ENCODE measurements at places on chromosomes 6 and 20.

- DNase-seq: no peak
These were observed 114.8 kb downstream of the RPS12 start for GRCh38 chr6:132929141-132929540.

DNA sequence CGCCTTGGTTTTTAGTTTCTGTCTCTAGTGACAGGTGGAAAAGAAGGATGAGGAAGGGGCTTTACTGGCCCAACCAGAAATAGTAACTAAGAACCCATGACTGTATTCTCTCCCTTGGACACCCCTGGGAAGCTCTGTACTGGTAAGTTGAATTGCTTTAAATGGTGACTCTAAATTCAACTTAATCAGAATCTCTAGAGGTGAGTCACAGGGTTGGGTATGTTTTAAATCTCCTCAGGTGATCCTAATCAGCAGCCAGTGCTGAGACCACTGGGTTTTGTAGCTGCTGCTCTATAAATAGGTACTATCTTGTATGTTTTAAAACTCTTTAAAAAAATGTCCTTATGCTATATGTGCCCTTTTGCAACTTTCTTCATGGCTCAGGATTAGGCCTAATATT lies 314.0 kb upstream of the ECI2 start:
- DNase-seq: no peak

GRCh38 chr20:46483879-46484278 lies 29.5 kb downstream of the ZNF334 start:
- DNase-seq: no peak

DNA sequence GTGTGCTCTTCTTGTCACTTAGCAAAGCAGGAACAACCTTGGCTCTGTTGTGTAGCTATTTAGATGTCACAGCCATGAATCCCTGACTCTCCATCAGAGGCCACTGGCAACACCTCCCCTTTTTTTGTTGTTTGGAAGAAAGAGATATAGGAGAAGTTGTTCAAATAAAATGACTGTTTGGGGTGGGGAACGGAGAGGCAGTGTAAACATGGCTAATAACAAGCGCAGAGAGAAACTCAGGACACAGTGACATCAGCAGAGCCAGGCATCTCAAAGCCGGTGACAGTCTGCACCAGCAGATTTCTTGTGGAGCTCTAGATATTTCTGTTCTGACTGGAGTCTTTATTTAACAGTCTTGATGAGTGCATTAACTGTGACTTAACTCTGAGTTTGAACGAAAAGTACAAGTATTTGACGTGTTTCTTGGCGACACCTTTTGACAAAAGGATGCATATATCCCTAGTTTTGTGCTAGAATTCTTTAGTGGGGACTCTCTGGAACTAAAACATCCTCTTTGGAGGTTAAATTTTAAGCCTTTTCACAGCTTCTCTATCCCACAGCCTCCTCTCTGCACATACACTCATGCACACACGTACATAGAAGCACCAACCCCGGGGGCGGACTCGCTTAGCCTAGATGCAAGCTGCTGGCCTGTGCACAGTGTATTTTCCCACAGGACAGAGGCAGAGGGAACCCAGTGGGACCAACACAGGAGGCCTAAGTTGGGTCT lies 53.8 kb downstream of the ADAT2 start:
- no peak for DNase-seq

GRCh38 chr20:39269493-39270217 lies 307.5 kb downstream of the DHX35 start:
- DNase-seq: no peak

GRCh38 chr6:109411034-109411433 lies 28.8 kb upstream of the CD164 start:
- no peak for DNase-seq

DNA sequence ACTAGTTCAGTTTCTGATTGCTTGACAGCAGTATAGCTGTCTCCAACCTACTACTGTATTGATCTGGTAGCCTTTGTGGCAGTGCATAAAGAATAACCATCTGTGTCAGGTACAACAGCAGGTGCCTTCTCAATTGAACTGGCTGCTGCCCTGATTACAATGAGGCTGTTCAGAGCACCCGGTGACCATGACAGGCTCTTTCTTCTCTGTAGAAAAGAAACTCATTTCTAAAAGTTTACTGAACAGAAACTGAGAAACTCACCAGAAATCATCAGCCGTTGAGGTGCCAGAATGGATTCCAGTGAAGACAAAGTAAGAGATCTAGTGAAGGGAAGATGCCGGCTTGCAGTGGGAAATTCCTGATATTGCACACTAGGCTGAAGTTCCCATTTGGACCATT lies 954.4 kb downstream of the PHF3 start:
- DNase-seq: no peak

DNA sequence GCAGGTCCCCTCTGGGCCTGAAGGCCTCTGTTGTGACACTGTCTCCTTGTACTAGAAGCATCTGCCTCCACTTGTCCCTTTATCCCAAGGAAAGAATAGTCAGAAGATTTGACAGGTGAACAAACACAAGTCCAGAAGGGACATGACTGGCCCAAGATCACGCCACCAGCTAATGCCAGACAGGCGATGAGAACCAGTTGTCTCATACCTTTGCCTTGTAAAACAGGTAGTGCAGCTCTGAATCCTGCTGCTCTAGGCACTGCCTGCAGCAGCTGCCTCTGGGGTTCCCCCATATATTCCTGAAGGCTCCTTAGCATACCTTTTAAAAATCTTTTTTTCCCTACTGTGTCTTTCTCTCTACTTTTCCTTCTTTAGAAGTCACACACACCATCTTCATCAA lies 25.0 kb downstream of the SCAND1 start:
- no peak for DNase-seq

- peak; percentile 63 for DNase-seq
These were observed 1.5 kb upstream of the ARFGEF2 start for GRCh38 chr20:48919882-48920526.

GRCh38 chr6:152981219-152981618 lies 1.6 kb downstream of the FBXO5 start:
- no peak for DNase-seq

- DNase-seq: no peak
These were observed 117.0 kb downstream of the BMP5 start for GRCh38 chr6:55758156-55758937.

GRCh38 chr6:155301867-155302266 lies 12.4 kb downstream of the TFB1M start:
- DNase-seq: no peak

DNA sequence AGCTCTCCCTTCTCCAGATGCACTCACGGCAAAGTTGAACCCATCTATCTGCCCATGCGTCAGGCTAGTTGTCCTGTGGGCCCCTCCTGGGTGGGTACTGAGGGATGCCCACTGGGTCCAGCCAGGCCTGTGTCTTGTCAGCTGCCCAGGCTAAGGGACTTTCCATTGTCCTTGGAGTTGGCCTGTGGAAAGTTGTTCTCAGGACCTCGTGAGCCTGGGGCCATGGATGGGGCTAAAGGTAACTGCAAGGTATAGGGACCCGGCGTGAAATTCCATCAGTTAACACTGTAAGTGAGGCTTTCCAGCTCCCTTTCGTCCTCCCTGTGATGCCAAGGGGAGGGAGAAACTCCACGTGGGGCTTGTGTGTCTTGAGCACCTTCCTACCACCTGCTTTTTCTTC lies 126.5 kb downstream of the CEBPB start:
- DNase-seq: no peak

GRCh38 chr20:49482621-49483017 lies at the start of gene KCNB1:
KCNB1 (minus strand) TSS chr20:49482668; CDS start chr20:49482480, 188 bp downstream.
- no peak for DNase-seq

DNA sequence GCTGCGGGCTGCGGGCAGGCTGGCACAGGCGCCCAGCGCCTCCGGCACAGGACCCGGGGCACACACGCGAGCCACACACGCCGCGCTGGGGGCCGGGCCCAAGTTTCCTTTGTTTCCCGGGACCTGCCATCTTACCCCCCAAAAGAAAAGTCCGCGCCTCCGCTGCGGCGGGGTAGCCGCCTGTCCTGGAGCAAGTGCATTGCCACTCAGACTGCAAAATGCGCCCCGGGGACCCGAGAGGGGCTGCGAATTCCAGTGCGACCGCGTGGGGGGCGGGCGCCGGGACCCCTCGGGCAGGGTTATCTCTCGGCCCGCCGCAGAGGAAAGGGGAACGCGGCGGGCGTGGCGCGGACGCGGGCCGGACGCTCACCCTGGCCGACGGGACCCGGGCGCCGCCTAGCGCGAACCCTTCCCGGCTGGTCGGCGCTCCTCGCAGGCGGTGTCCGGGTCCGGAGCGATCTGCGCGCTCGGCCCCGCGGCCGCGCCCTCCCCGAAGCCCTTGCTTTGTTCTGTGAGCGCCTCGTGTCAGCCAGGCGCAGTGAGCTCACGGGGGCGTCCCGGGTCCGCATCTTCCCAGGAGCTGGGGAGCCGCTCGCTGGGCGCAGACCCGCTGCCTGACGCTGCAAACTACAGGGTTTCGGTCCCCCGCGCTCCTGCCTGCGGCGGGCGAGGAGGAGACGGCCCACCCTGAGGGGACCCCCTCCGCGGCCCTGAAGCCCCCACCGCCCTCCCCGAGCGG lies 639 bp upstream of the CD24 start:
- DNase-seq: peak; percentile 15

DNA sequence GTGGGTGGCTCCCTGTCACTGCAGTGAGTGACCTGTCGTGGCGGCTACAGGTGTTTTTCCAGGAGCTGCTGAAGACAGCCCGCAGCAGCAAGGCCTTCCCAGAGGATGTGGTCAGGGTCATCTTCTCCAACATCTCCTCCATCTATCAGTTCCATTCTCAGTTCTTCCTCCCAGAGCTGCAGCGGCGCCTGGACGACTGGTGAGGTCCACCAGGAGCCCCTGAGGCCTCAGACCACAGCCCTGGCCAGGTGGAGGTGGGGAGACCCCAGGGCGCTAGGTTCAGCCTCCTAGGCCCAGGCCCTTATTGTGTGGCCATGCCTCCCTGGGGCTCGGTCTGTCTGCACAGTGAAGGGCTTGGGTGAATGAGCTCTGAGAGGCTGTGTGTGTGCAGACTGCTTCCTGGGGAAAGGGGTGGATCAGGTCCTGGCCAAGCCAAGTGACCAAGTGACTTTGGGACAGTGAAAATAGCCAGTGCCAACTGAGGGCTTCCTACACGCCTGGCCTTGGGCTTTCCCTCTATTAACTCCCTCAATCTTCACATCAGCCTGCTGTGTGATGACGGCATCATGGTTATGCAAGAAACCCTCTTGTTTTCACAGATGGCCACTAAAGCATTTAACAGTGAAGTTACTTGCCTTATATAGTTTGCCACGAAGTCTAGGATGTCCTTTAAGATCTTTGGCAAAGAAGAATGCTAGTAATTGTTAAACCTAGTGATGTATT lies 6.4 kb downstream of the FGD2 start:
- DNase-seq: peak; percentile 72

DNA sequence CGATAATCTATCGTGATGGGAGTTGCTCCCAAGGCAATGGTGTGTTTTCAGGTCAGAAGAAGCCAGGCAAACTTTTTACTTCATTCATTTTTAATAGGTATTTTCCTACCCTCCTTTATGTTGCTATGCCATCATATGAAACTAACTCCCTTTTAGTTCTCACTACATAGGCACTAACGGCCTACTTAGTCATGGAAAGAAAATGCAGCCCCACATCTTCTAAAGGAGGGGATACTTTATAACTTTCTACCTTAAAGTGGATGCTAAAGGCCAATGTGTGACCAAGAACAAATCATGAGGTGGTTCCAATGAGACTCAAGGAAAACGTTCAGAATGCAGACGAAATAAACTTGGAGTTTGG lies 193.8 kb downstream of the FOXA2 start:
- DNase-seq: no peak

DNA sequence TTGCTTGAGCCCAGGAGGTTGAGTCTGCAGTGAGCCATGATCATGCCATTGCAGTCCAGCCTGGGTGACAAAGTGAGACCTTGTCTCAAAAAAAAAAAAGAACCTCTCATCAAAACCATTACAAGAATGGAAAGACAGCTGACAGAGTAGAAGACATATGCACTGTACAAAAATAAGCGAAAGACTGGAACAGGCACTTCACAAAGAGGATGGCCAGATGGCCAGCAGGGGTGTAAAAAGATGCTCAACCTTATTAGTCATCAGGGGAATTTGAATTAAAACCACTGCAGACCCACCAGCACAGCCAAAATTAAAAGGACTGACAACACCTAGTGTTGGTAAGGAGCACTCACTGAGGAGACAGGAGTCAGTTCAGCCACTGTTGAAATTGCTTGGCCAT lies 13.5 kb upstream of the TAF4 start:
- DNase-seq: no peak

DNA sequence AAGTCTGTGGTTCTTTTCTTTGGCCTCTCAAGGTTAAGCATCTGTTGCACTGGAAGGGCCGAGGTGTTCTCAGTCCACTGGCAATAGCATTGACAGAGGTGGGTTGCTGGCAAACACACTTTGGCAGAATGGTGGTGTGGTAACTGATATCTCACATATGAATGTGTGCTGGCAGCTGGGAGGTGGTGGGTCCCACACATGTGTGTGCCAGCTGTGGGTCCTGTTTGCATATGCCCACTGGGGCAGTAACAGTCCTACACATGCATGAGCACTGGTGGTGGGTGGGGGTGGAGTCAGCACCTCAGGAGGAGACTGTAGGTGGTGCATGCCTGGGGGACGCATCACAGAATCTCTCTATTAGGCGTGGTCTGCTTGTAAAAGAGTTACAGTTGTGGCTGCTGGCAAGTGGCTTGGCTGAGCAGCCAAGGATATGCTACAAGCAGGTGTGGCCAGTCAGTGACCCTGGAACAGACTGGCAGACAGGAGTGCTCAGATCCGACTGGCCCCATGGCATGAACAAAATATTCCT lies 934.3 kb downstream of the GRIK2 start:
- DNase-seq: no peak

GRCh38 chr6:161590961-161591627 lies 317.2 kb upstream of the AGPAT4 start:
- no peak for DNase-seq

- DNase-seq: no peak
These were observed 122.8 kb upstream of the CDH4 start for GRCh38 chr20:61129311-61129710.

DNA sequence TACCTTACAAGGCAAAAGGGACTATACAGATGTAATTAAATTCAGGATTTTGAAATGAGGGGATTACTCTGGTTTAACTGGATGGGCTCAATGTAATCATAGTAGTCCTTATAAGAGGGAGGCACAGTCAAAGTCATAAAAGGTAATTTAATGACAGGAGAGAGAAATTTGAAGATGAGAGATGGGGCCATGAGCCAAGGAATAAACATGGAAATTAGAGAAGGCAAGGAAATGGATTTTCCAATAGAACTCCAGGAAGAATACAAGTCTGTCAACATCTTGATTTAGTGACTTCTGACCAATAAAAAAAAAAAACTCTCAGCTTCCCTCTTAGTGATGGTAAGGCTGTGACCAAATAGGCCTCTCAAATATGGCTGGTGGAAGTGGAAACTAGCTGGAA lies 101.9 kb upstream of the BEND3 start:
- no peak for DNase-seq

Data from inflammatory macrophage treated with lipopolysaccharide for 1 hour (primary cell).